ENCODE measurements at places on chromosomes 2 and 18.

DNA sequence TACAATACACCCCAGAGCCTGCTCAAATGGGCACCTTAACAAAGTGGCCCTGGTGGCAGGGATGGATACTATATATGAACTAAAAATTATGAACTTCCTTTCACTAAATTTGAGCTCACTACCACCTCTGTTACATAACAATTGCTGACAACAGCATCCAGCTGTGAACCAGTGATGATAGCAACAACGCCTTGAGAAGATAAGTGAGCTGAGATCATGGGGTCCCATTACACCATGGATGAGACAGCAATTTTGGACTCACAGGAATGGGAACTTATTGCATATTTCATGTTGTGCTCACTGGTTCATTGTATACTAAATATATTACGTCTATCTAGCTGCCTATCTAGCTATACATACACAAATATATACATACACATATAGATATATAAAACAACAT, 16.9 kb upstream of the ALMS1 start:
- DNase-seq: no peak

DNA sequence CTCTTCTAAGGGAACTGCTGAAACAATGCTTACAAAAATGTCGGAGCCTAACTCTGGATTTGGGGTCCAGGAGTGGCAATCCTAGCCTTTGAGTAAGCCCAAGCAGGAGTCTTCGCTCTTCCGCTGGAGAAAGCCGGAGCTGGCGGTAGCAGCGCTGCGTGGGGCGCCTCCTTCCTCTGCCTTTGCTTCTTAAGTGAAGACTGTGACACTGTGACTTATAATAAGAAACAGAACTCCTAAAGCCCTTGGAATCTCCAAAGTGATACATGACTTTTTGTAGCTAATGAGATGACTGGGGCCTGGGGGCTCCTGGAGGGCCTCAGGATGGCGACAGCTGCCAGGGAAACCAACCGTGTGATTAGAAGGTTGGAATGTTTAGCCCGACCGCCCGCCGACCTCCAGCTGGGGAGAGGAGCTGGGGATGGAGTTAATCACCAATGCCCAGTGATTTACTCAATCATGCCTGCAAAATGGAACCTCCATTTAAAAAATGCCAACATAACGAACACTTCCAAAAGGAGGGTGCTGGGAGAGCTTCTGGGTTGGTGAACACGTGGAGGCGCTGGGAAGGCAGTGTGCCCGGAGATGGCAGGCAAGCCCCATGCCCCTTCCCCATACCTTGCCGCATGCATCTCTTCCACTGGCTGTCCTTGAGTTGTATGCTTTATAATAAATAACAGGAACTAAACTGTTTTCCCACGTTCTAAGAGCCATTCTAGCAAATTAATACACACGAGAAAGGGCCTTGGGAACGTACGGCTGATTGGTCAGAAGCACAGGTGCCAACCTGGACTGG, 29.0 kb upstream of the MAL start:
- DNase-seq: no peak

- no peak for DNase-seq
These were observed 66.4 kb upstream of the CHAC2 start for GRCh38 chr2:53701221-53701620.

- no peak for DNase-seq
These were observed 603.6 kb downstream of the CPS1 start for GRCh38 chr2:211159972-211160371.

DNA sequence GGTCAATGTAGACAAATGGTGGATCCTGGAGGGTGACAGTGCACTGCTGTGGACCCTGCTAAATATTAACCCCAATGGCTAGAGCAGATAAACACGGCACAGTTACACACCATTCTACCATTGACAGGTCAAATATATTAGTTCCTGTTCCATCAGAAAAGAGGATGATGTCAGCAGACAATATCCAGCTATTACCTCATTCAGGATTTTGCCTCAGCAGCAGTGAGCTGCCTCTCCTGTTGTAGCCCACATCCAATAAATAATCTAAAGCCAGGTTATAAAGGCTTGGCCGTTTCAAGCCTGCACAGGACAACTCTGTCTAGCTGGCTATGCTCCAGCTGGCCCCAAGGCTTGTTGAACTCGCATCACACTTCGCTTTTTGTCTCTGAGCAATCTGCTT, 31.6 kb upstream of the NETO1 start:
- no peak for DNase-seq

DNA sequence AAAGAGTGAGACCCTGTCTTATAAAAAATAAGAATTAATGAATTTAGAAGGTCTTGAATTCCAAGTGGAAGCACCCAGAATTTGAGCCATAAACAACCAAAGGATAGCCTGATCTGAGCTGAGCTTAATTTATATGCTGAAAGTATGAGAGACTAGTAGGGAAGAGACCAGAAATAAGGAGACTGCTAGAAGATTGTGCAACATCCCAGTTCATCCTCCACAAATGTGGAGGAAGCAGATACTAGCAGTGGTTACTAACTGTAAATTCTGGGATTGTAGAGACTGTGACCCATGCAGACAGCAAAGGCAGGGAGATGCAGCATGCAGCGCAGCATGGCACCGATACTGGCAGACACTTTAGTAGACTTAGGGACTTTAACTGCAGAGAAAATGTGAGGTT, 1.5 kb upstream of the SULT1C2 start:
- DNase-seq: no peak

GRCh38 chr2:138476940-138477339, 24.6 kb upstream of the SPOPL start:
- DNase-seq: no peak

GRCh38 chr2:105775809-105776559, 31.3 kb downstream of the NCK2 start:
- no peak for DNase-seq

DNA sequence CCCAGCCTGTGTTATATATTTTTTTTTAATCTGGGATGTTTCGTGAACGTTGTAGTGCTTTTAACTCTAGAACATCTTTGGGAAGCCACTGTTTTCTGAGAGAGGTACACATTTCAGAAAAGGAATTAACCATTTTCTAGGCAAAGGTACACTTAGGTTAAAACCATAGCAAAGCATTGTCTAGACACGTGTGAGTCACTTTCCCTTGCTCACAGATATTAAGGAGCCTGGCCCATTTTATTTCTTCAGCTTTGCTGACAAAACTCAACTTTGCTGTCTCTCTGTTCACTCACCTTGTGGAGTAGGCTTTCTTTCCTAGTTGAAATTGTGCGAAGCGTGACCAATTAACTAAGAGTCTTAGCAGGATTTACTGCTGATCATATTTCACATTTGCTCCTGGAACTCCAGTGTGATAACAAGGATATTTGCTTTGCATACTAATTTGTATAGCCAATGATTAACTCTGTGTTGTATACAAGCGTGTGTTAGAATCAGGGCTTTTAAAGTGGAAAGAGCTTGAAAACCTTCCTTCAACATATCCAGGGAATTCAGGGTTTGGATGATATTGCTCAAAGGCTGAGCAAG, 215.0 kb upstream of the AGAP1 start:
- no peak for DNase-seq

DNA sequence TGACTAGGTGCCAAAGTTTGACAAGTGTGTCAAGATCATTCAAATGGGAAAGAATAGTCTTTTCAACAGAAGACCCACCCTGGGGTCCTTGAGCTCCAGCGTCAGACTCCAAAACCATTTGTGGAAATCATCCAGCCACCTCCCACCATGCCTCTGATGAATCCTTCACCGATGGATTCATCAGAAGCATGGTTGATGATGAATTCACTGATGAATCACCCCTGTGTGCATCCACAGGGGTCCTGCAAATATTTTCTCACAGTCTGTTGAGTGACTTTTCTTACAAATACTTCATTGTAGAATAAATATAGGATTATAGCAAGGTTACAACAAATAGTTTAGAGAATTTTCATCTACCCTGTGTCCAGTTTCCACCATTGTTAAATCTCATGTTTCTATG, 4.3 kb downstream of the UGT1A9 start:
- no peak for DNase-seq

GRCh38 chr2:74748665-74749064, 85.3 kb upstream of the HK2 start:
- DNase-seq: no peak

DNA sequence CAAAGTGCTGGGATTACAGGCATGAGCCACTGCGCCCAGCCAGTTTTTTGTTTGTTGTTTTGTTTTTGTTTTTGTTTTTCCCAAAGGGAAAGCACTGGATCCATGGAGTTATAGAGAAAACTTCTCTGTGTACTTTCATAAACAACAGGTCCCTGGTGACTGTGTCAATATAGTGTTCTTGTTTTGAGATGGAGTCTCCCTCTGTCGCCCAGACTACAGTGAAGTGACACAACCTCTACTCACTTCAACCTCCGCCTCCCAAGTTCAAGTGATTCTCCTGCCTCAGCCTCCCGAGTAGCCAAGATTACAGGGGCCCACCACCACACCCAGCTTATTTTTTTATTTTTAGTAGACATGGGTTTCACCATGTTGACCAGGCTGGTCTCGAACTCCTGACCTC, 16.5 kb downstream of the USP34 start:
- DNase-seq: no peak

DNA sequence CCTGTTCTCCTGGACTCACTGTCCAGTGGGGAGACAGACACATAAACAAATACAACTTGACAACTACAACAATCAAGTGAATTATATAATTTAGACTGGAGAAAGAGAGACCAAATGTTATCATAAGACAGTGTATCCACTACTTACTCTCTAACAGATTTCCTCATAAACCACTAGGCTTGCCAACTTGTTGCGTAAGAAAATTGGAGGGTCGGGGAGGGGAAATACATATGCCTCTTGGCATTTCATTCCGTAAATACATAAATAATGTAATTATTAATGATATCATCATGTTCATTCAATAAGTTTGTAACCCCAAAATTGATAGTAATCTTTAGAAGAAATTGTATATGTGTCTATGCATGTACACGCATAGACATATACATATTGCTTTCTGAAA, 14.9 kb downstream of the RAB6D start:
- DNase-seq: no peak

GRCh38 chr18:7899078-7899477, 332.0 kb downstream of the PTPRM start:
- DNase-seq: no peak

- DNase-seq: no peak
These were observed 24.5 kb downstream of the RTTN start for GRCh38 chr18:70181015-70181414.

GRCh38 chr2:237514474-237515130, 27.6 kb downstream of the MLPH start:
- DNase-seq: no peak
